DMS 273 treated with DMSO at 0.1 percent for 48 hours (cell line): ENCODE measurements at places on chromosomes 13 and 19.

GRCh38 chr19:14615623-14616022 lies 32.7 kb downstream of the CLEC17A start:
- no peak for DNase-seq

DNA sequence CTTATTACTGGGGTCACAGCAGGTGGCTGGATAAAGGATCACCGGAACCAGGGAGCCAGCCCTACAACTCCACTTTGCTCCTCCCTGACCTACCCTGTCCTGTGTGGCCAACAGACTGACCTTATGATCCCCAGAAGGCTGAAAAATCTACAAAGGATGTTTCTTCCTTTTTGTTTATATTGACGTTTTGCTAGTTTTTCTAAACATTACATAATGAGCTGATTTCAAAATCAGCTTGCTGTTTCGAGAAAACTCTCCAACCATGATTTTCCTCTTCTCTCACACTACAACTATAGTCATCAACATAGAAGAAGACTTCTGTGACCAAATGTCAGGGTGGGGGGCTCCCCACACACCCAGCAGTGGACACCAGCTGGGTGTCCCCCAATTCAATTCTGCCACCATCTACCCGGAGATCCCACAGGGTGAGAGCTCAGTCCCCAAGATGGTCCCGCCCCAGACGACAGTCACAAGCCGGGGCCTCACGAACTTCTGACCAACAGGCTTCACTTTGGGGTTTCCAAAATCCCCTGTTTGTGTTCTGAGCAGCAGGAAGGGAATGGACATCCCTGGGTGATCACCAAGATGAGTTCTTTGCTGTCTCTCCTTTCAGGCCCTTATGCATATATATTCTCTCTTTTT lies 35.0 kb downstream of the ZNF536 start:
- no peak for DNase-seq

DNA sequence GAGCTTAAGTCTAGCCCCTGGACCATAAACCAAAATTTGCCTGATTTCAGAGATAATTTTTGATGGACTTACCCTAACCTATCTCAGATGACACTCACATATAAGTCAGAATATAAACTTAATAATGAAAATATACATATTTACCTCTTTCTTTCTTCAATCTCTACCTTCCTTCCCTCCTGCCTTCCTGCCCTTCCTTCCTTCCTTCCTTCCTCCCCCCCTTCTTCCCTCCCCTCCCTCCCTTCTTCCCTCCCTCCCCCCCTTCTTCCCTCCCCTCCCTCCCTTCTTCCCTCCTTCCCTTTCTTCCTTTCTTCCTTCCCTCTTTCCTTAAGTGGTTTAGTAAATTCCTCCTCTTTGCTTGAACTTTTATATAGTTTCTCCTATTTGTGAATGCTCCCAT lies 88.7 kb downstream of the EDNRB start:
- no peak for DNase-seq

- DNase-seq, result no peak
Measured at GRCh38 chr13:54945973-54946372, 1917.4 kb downstream of the OLFM4 start.

DNA sequence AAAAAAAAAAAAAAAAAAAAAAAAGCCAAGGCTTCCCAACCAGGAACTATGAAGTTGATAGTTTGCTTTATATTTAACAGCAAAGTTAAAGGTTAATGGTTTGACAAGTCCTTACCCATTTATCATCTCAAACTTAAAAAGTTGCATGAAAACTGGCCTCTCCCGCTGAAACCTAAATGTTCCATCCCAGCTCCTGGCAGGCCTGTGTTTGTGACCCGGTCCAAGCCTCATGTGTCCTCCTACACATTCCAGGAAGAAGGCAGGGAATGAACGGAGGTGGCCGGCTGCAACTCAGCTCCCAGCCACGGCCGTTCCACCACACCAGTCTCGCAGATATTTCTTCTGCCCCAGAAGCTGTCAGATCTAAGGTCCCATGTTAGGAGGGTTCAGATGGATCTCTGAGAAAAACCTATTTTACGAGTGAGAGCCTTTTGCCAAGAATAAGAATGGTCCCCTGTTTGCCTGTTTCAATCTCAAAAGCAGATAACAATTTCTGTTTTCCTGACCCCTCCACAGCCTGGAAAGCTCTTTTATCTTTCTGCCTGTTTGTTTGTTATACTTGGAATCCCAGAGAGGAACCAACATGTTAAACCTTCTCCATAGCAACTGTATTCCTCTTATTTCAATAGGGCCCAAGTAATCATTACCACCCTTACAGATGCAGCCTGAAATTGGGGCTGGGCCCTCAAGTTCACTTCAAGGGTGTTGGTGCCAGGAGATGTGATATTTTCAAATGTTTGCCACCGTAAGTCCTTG lies 56.5 kb downstream of the KCTD12 start:
- DNase-seq, result no peak

- no peak for DNase-seq
Measured at GRCh38 chr13:108226184-108226583, 8.0 kb downstream of the ABHD13 start.

GRCh38 chr13:50421473-50422130 lies 406.4 kb downstream of the KCNRG start:
- no peak for DNase-seq

- no peak for DNase-seq
Measured at GRCh38 chr19:56355517-56355916, 37.8 kb downstream of the ZNF582 start.

DNA sequence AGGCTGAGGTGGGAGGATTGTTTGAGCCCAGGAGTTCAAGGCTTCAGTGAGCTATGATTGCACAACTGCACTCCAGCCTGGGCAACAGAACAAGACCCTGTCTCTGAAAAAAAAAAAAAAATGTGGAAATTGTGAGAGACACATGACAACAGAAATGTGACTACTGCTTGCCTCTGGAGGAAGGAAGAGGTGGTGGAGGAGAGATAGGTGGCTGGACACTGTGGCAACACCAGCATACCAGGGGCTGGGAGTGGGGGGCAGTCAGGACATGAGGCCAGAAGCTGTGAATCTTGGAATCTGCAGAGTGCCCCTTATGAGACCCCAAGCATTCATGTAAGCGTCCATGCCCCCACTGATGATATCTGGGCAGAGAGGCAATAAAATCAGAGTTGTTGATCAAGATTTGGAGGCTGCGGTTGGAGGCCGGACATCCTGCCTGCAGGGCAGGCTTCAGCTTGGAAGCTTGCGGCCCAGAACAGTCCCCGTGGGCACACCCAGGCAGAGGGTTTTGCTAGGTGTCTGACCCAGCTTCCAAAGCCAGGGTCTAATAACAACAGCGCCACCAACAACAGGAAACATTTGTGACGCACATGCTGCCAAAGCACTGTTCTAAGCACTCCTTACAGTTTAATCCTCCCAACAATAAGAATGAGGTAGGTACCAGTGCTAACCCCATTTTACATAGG lies 16.9 kb downstream of the FAM187B start:
- no peak for DNase-seq

- no peak for DNase-seq
Measured at GRCh38 chr19:56360841-56361240, 32.5 kb downstream of the ZNF582 start.

DNA sequence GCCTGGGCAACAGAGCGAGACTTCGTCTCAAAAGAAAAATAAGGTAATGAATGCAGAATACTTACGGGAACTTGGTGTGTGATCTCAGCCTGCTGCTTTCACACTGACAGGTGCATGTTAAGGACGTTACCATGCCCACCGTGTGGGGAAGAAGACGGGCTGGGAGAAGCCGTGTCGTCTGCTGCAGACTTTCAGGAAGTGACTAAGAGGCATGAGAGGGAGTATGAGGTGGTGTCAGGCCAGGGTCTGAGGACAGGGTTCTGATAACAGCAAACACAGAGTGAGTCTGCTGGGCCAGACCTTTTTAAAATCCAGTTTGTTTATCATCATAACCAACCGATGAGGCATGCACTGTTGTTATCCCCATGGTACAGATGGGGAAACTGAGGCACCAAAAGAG lies 13.6 kb upstream of the GALP start:
- no peak for DNase-seq

DNA sequence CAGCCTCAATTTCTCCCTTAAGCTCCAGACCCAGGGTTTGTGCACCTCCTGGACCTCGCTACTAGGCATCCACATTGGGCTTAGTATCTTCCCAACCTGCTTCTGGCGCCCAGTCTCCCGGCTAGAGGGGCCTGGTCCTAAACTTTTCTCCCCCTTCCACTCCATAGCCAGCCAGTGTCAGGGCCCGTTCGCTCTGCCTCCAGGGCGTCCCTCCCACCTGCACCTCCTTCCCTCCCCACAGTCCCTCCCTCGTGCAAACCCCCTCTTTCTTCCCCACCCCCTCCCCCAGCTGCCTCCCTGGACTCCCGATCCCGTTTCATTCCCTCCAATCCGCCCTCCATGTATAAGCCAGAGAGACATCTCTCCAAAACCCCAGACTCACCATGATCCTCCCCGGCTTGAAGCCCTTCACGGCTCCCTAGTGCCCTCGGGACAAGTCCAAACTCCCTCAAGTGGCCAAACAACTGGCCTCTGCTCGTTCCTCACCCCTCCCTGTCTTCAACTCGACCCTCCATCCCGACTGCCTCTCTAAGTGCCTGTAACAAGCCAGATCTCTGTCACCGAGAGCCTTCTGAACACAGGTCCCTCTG lies 997 bp upstream of the SAMD4B start:
- no peak for DNase-seq

DNA sequence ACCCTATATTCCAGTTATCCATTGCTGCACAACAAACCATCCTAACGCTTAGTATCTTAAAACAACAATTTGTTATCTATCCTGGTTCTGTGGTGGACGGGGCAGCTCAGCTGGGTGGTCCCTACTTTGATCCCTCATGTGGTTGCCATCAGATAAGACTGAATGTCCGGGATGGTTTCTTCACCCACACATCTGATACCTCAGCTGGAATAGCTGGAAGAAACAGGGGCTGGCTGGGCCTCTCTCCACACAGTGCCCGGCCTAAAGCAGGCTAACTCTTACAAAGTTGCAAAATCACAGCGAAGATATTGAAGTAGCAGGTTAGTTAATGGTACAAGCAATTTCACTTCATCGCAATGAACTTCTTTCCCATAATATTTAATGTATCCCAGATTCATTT lies 3.7 kb upstream of the MRPS31 start:
- DNase-seq, result no peak

DNA sequence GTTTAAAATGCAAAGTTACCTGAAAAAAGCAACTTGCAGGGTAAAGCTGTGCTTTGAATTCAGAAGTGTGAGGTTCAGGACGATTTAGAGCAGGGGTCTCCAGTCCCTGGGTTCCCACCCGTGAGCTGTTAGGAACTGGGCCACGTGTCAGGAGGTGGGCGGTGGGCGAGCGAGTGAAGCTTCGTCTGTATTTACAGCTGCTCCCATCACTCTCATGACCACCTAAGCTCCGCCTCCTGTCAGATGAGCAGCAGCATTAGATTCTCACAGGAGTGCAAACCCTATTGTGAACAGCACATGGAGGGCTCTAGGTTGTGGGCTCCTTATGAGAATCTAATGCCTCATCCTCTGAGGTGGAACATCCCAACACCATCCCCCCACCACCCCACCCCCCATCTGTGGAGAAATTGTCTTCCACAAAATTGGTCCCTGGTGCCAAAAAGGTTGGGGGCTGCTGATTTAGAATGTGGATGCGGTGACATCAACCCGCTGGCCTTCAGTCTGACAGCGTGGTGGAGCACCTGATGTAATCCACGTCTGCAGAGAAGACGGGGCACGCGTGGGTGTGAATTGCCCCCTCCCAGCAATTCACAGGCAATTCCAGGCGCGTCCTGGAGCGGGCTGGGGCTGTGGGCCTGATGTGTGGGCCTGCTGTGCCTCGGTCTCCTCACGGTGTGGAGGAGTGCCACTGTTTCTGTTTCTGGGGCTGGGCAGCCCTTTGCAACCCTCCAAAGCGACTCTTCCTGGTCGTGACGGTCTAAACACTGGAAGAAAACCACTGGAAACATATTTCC lies 214.0 kb upstream of the SOX1 start:
- DNase-seq, result no peak
